Midbrain (tissue), 1 donor: ENCODE measurements at places on chromosomes 1 and 21.

DNA sequence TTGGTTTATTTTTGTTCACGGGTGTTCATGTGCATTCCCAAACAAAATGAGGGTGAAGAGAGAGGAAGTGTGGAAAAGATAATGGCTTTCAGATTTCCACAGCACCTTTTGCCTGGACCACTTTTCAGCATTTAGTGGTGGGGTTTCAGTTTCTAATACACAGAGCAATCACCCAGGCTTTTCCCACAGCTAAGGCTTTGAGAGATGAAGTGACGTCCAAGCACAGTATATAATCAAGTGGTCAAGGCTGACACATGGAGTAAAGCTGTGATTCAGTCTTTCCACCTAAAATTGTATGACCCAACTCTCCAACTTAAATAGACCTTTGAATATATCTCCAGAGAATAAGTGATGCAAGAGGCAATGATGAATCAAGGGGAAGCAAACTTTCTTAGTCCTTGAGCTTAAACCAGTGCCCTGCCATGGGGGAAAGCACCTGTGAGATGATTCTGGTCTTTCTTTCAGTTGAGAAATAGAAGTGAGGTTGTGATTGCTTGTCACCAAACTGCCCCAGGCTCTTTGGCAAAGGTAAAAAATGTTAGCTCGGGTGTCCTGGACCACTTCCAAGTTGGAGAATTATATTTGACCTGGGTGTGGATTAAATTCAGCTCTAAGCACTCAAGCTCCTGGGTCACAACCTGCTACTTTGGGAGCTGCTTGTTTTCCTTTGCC, 2.4 kb upstream of the PIK3R3 start:
- no peak for DNase-seq

GRCh38 chr1:235018720-235019444, 109.8 kb downstream of the TOMM20 start:
- no peak for DNase-seq

- DNase-seq, result no peak
Observed at GRCh38 chr21:29613021-29613420, 314.3 kb downstream of the BACH1 start.

DNA sequence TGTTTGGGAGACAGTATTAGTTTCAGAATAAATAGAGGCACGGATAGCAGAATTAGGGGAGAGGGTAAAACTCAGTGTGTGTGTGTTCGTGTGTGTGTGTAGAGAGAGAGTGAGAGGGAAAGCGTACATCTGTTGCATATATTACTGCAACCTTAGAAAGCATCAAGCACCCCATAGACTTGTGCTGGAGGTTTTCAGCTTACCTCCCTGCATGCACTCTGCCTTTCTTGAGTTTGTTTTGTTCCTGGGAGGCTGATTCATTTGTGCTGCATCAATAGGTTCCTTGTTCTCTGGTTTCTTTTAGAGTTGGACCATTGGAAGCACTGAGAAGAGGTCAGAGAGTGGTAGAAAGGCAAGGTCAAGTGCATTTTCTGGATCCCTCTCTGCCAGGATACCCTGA, 104.4 kb upstream of the KCNK1 start:
- no peak for DNase-seq

- peak; percentile 36 for DNase-seq
Observed at GRCh38 chr1:99662539-99663080, 16.7 kb downstream of the PALMD start.

DNA sequence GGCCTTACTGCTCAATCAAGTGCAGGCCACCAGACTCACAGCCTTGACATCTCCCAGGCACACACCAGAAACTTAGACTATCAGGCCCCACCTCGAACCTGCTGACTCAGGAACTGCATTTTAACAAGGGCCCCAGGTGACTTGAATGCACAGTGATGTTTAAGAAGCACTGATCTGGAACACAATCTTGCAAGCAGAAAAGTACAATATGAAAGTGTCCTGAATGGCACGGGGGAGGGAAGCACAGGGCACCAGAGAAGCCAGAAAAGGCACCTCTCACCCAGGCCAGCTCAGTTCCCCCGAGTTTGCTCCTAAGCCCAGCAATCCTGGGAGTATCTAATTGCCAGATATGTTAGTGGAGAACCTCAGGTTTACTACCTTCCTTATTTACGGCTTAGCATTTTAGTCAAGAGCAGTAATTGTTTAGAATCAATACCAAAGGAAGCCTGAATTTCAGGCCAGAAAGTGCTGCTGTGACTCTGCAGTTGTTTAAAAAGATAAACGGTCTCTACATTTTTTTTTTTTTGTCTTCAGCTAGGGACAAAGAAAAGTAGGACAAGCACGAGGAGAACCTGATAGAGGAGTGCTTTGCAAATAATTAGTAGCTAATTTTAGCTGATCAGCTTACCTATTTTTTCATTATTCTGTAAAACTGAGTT, 50.9 kb upstream of the CDC42BPA start:
- DNase-seq, result no peak

- DNase-seq, result no peak
Observed at GRCh38 chr1:94539496-94539895, 2.1 kb downstream of the F3 start.

- peak; percentile 70 for DNase-seq
Observed at GRCh38 chr1:66542811-66543767, 9.1 kb downstream of the SGIP1 start.

DNA sequence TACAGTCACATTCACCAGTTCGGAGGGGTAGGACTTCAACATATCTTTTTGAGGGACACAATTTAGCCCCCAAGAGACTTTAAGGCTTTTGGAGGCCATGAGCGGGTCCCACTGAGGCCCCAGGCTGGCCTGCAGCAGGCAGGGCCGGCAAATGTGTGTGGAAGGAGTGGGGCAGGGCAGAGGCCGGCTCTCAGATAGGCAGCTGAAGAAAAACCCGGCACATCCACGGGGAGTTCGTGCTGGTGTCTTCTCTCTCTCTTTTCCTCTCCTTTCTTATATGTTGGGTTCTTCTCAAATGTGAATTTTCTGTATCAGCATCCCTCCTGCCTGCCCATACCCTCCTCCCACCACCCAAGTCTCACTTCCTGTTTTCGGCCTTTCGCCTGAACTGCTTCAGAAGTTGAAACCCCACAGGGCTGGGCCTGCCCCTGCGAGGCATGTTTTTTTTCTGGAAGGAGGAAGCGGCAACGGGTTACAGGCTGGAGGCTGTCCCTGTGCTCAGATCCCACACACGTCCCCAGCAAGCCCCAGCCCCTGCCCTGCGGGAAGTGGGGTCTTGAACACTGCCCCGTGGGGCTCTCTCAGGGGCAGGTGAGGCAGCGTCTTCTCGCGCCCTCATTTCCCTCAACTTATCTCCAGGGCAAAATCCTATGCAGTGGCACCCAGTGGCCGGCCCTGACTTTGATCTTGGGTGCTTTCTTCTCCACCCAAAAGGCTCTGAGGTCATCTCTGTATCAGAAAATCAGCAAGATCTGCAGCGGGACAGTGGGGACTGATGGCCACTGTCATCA, 9.7 kb upstream of the UMODL1 start:
- peak; percentile 36 for DNase-seq

GRCh38 chr1:11736746-11737639, 1.1 kb downstream of the AGTRAP start:
- peak; percentile 42 for DNase-seq

GRCh38 chr1:2433936-2434655, 21.7 kb upstream of the PEX10 start:
- no peak for DNase-seq

DNA sequence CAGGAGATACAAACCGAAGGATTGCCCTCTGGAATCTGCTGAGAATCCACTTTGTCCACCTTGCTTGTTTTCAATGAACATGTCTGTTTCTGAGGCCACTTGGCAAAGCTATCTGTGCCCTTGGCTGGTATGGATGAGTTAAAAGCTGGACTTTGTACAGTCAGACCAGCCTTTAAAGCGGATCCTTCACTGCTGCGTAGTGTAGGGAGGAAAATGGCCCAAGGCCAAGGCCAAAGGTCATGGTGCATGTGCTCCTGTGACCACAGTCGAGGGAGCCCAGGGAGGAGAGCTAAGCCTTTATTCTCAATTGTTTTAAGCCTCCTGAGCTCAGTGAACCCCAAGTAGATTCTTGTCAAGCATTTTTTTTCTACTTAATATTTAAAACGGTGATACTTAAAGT, 37.0 kb downstream of the KCNJ15 start:
- no peak for DNase-seq

DNA sequence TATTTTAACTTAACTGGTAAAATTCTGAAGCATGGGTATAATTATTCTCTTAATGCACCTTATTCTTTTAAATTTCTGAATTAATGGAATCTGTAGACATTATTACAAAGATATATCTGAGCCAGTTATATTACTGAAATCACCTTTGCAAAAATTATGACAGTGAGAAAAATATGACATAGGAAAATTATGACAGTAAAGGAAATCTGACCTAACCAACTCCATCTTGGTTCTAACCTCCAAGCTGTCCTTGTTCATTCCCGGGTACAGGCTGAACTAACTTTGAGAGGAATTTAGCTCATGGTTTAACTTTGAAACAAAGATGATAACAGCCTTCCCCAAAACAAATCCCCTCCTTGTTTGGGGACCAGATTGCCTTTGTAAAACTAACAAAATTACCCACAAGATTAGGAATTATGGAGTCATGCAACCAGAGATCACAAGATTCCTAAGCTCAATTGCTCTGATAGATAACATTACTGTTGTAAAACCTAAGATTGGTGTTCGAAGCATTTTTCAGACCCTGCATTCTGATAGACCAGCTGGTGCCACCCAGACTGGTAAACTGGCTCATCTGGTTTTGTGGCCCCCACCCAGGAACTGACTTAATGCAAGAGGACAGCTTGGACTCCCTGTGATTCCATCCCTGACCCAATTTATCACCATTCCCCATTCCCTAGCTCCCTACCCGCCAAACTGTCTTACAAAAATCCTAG, 9.4 kb upstream of the CD55 start:
- DNase-seq, result no peak

- DNase-seq, result no peak
Observed at GRCh38 chr1:109246141-109246551, 3.2 kb upstream of the CELSR2 start.

DNA sequence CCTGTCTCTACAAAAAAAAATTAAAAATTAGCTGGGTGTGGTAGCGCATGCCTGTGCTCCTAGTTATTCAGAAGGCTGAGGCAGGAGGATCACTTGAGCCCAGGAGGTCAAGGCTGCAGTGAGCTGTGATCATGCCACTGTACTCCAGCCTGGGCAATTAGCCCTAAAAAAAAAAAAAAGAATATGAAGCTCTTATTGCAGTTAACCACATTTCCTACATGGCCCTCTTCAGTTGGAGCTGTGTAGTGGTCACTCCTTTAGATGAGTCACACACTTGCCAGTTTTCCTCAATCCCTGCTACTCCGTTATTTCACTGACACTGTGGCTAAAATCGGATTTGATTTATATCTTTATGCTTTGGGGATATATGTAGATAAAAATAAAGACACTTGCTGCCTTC, 11.8 kb downstream of the NFYC start:
- no peak for DNase-seq

DNA sequence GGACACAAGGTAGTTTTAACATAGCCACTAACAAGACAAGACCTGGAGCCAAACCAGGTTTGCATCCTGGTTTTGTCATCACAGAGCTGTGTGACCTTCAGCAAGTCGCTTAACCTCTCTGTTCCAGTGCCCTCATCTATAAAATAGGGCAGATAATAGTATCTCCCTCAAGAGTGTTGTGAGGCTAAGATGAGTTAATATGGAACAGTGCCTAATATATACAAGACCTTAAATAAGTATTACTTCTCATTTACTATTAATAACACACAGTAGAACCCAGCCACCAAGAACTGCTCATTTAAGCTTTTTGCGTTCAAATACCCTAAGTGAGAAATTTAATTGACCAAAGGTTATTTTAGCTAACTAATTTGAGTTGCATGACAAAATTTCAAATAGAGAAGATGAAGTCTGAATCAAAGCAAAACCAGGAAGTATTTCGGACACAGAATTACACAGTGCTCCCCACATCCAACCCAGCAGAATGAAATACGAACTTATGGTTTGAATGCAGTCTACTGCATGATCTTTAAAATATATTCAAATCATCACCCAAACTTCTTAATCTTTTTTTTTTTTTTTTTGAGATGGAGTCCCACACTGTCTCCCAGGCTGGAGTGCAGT, 123.9 kb upstream of the KRTAP19-8 start:
- no peak for DNase-seq

- DNase-seq, result no peak
Observed at GRCh38 chr1:189522441-189522840, 955.2 kb downstream of the BRINP3 start.

GRCh38 chr1:54047384-54048305, 5.4 kb downstream of the TMEM59 start:
- DNase-seq, result no peak

- DNase-seq, result no peak
Observed at GRCh38 chr21:38772646-38773045, 33.1 kb upstream of the ETS2 start.

- DNase-seq, result no peak
Observed at GRCh38 chr1:97053268-97053667, 331.7 kb downstream of the PTBP2 start.

DNA sequence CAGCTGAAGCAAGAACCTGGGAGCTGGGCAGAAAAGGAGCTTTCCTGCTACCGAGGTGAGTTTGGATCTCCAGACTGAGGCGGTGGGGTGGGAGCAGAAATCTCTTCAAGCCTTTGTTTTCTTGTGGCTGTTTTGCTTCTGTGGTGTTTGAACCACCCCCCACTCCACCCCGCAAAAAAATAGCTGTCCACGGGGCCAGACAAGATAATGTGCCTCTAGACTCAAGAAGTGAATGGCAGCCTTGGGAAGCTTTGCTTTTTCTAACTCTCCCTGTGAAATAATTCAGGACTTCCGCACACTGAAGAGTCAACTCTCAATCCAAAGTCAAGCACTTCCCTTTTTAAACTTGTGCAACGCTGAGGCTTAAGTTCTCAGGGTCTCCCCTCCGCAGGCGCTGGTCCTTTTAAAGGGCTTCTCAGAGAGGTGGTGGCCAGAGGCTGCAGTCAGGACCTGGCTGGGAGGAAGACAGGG, 159.6 kb upstream of the COA6 start:
- peak; percentile 53 for DNase-seq

- no peak for DNase-seq
Observed at GRCh38 chr1:50966991-50967390, 3.1 kb upstream of the CDKN2C start.

DNA sequence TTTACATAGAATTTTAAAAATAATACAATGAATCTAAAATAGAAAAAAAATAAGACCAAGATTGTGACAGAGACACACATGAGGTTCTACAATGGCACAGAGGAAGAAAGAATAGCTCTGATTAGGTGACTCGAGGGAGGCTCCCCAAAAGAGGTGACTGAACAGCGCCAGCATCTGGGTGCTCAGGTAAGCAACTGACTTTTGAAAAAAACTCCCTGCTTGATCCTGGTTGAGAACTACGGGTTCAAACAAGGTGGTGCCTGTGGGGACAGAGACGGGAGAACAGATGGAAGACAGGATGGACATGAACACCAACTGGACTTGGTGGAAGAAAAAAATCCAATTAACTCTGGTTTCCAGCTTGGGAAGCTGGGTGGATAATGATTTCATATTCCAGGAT, 22.5 kb downstream of the BATF3 start:
- no peak for DNase-seq

GRCh38 chr1:160018900-160019299, 12.9 kb downstream of the PIGM start:
- no peak for DNase-seq
